Activated T-cell treated with anti-CD3 and anti-CD28 coated beads for 48 hours (primary cell): ENCODE measurements at places on chromosomes 6 and 20.
A peak's percentile ranks its signal among the peaks of the same experiment; 100 is the strongest.

GRCh38 chr6:125546841-125547251 is 202.6 kb upstream of the HEY2 start:
- no peak for DNase-seq

GRCh38 chr6:55003719-55004430 is 157.3 kb downstream of the FAM83B start:
- no peak for DNase-seq

DNA sequence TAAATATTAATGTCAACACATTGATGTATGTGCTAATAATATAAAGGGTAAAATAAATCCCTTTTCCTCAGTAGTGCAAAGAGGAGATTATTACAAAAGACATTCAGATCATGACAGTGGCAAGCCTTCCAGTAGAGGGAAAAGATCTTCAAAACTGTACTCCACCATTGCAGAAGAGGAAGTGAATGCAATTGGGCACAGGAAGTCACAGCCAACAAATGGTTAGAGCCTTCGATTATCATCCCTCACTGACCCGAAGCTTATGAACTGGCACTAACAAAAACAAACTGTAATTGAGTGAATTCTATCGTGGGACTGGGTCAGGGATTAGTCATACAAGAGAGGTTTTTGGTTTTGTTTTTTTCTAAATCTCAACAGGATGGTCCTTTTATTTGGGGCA is 39.3 kb upstream of the SCGN start:
- DNase-seq: no peak

GRCh38 chr6:137200288-137200687 is 18.9 kb downstream of the IFNGR1 start:
- no peak for DNase-seq

GRCh38 chr6:48817333-48818051 is 645.6 kb downstream of the MMUT start:
- DNase-seq: no peak

- no peak for DNase-seq
These were observed 1108.1 kb downstream of the GRIK2 start for GRCh38 chr6:102501615-102502014.

DNA sequence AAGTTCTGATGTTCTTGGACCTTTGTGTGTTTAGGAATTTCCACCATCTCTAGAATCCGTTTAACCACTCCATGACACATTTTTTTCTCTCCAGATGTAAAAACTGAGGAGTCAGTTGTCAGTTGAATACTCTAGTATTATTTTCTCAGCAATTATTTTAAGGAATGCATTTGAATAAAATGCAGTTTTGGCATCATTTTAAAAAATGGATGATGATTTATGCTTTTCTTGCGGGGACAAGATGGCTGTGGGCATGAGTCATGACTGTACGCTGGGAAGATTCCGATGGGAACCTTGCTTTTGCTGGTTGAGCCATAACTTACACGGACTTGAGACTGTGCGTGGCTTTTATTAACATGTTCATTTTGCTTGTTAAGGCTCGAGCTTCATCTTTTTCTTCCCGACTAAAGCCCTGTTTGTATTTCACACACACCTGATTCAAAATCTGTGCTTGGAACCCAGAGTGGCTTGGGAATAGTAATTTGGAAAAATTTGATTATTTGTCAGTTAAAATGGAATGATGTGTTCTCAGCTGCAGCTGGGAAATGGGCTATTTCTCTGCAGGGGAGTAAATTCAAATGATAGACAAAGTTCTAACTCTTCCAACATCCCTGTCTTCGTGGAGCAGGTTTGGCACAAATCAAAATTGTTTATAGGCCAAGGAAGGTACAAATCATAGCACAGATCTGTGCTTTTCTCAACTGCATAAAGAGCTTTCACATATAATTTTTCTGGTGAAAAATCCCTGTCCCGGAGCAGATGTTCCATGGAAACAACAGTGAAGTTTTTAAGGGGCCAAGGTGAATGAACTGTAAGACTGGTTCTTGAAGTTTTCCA is 470.5 kb upstream of the JAG1 start:
- DNase-seq: no peak

GRCh38 chr20:48945840-48946514 is 24.5 kb downstream of the ARFGEF2 start:
- DNase-seq: no peak

DNA sequence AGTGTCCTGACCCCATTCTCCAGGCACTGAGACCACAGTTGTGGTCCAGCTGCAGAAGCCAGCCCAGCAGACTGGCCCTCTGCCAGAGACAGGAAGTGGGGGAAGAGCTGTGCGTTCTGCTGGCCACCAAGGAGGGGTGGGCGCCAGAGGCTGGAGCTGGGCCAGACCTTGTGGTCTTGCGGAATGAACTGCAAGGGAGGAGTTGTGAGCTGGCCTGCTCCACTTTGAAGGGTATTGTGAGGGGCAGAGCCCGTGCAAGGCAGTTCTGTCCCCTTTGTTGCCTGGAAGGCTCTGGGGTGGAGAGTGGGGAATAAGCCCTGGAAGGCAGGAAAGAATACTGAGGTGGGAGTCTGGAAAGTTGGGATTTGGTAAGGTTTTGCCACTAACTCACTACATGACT is 3.6 kb upstream of the MDFI start:
- DNase-seq: no peak

GRCh38 chr6:107801173-107801886 is 22.8 kb downstream of the SCML4 start:
- DNase-seq: no peak

GRCh38 chr6:45416700-45417099 is 39.0 kb upstream of the SUPT3H start:
- no peak for DNase-seq

GRCh38 chr20:44081888-44082287 is 105.1 kb downstream of the JPH2 start:
- DNase-seq: no peak

GRCh38 chr20:53922901-53923314 is 147.5 kb downstream of the BCAS1 start:
- no peak for DNase-seq

DNA sequence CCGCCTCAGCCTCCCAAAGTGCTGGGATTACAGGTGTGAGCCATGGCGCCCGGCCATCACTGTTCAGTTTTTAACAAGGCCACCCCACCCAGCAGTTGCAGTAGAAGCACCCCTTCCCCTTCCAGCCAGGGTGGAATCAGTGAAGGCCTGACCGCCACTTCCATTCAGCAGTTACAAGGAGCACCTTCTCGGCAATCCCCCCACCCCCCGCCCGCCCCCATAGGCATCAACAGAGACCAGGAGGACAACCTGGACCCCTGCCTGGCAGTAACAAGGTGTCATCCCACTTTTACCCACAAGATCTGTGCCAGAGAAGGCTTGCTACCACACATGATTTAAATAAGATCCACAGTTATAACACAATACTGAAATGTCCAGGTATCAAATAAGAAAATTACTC is 23.1 kb downstream of the NCR2 start:
- DNase-seq: no peak

GRCh38 chr6:83125425-83125824 is 58.0 kb downstream of the DOP1A start:
- no peak for DNase-seq

DNA sequence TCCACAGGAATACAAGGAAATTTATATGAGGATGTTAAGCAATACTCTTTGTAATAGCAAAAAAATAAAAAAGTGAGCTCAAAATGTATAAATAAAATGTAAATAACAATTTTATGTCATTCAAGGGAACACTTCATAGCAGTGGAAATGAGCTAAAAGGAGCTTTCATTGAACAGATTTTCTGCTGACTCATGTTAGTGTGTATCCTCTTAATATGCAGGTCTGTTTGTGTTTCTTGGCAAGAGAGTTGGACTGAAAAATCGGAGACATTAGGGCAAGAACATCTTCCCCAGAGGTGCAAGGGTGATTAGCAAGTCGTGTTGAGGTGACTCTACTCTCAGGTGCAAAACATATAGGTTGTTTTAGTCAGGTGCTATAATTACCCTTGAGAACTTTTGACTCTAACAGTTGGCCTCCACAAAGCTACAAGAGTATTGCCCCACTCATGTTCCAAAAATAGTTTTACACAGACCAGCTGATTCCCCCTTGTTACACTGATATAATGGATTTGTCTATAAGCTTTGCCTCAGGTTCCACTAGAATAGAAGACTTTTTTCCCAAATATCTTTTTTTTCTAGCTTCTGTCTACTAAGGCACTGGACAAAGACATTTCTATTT is 702.9 kb downstream of the TENT5A start:
- no peak for DNase-seq

GRCh38 chr20:37968841-37969401 is 64.3 kb downstream of the TTI1 start:
- no peak for DNase-seq

GRCh38 chr6:156846845-156847599 is 69.8 kb downstream of the ARID1B start:
- DNase-seq: no peak

DNA sequence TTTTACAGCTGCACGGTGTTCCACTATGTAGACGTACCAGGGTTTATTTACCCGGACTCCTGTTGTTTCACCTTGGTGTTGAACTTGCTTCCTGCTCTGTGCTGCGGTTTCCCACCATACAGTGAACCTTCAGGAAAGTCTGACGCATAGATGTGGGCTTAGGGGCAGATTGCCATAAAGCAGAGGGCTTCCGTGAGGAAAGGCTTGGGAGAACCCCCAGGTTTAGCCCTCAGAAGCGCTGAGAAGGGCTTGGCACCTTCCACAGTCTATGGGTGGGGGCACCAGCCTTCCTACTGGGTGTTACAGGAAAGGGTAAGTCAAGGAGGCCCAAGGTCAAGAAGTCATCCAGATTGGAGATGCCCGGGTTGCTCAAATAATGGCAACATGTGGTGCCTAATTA is 19.2 kb upstream of the MRPS18A start:
- DNase-seq: no peak

GRCh38 chr20:24672181-24672880 is 202.9 kb downstream of the SYNDIG1 start:
- no peak for DNase-seq

DNA sequence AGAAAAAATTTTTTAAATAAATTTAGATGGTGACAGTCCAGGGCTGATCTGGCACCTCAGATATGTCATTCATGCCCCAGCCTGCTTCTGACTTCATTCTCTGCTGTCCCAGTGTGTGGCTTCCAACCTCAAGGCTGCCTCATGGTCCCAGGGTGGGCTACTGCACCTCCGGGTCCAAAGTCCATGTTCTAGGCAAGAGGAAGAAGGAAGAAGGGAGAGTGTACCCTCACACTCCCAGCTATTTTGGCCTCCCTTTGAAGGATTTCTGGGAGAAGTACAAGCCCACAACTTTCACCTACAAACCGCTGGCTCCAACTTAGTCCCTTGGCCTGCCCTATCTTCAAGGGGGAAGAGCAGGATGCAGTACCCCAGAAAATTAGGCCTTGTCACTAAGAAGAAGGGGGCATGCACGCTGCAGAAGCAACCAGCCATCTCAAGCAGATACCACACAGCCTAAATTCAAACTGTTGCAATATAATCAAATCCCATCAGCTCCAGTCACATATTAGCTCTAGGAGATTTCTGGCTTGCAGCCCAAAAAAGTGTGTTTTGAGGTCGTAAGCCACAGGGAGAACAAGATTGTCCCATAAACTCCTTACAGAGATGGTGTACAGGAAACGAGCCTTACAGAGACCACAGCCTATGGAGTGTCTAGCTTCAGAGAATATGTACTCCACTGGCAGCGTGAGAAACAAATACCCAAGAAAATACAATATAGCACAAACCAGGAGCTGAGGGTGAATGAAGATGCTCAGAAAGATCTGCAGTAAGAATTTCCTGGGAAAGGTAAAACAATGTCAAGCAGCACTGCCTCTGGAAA is 906 bp upstream of the BTN3A2 start:
- no peak for DNase-seq

DNA sequence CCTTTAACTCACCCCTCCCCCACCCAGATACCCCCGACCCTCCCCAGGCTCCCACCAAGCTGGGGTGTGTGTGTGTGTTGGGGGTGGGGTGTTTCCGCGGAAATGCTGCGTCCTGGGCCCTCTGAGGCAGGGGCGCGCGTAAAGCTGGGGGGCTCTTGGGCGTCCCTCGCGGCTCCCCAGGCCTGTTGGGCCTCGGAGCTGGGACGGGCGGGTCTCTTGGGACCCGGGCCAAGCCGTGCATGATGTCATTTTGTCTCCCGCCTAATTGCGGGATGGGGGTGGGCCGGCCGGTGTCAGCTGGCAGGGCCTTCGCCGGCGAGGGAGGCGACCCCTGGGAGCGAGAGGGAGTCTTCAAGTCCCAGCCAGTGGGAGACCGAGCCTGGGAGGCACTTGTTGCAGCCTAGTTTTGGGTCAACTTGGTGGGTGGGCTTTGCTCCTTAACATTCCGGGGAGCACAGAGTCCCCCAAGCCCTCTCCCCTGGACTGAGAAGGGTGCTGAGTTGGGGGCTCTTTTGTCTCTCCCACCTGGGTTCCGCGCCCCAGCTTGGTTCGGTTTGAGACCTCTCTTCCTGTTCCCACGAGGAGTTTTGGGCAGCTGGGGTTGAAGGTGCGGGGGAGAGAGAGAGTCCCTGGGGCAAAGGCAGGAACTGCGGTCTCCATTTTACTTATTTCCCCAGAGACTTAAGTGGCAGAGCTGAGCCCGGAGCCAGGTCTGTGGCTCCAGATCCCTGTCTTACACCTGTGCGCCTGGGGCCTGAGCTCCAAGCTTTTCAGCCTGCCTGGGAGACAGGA is 623 bp downstream of the MYBL2 start:
- peak; percentile 25 for DNase-seq

DNA sequence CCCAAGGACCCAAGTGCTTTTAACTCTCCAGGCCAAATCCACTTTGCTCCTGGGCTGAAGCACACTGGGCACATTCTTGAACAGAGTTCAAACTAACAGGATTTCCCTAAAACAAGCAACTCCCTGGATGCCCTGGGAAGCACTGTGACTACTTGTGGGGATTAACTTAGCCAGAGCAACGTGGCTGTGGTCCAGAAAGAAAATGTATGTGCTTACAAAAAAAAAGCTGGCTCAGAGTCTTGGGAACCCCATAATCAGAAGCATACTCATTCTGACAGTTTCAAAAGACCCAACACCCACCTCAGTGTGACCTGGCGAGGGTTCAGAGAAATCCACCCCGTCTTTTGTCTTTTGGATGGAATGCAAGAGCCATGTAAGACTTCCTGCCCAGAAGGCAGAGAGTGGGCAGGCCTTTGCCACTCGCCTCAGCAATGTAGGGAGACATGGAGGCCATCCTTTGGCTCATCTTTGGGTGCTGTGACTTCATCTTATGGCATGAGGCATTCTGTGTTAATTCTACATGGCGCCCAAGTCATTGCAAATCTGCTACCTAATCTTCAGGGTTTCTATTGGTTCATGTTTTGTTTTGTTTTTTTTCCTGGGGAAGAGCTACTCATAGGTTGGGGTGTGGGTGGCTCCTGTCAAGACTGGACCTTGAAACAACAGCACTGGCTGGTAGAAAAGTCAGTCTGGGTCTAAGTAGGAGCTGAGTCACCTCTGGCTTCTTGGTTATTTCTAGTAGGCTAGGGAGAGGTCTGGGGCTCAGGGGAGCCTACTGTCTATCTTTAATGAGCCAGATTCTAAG is 248.6 kb upstream of the SUPT3H start:
- peak; percentile 41 for DNase-seq

GRCh38 chr6:167272696-167273379 is 18.3 kb upstream of the UNC93A start:
- no peak for DNase-seq

- no peak for DNase-seq
These were observed 732.2 kb downstream of the CBLN4 start for GRCh38 chr20:55273149-55273548.

- DNase-seq: peak; percentile 36
These were observed 61.8 kb downstream of the RPP40 start for GRCh38 chr6:4941782-4942672.

GRCh38 chr6:157718503-157719187 is 104.4 kb upstream of the SNX9 start:
- DNase-seq: no peak
